Panc1 (cell line): ENCODE measurements at places on chromosomes 16 and 17. TPM values are rescaled to one million over a fixed set of nuclear protein-coding genes. Genes with fewer than 3 reads are reported as not detected.

- no peak for DNase-seq
Observed at GRCh38 chr16:67165121-67166078, 855 bp downstream of the HSF4 start.

KRTAP1-5 gene
- total RNA-seq = not detected

DNA sequence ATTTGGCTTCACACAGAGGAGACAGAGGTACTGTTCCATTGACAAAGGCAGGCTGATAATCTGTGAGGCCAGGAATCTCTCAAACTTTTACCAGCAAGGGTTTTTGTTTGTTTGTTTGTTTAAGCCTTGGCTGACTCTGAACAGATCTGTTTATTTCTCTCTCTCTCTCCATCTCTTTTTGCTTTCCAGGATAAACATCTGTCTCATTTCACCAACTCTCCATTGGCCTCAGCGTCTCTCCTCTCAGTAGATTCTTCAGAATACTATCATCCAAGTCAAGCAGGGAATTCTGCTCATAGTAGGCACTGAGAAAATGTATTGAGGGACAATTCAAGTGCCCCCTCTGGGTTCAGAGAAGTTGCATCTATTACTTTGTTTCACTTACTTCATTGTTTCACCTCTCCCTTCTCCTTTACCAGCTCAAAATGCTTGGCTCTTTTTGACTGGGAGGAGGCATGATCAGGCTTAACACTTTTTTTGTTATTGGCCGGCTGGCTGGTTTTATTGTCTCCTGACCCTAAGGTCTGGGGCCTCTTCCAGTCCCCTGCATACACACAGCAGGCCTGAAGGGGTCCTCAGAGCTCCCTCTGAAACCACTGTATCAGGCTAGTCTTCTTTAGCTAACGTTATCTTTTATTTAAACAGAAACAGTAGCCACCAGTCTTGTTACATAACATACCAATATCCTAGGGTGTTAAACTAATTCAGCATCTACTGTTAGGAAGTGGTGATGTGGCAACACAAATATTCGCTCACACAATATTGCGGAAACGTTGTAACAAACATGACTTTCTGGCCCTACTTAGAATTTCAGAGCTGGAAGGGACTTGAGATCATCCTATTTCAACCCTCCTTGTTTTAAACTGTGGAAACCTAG is 2.0 kb upstream of the YPEL2 start:
- DNase-seq = no peak

OR3A3 gene
- total RNA-seq = not detected

DNA sequence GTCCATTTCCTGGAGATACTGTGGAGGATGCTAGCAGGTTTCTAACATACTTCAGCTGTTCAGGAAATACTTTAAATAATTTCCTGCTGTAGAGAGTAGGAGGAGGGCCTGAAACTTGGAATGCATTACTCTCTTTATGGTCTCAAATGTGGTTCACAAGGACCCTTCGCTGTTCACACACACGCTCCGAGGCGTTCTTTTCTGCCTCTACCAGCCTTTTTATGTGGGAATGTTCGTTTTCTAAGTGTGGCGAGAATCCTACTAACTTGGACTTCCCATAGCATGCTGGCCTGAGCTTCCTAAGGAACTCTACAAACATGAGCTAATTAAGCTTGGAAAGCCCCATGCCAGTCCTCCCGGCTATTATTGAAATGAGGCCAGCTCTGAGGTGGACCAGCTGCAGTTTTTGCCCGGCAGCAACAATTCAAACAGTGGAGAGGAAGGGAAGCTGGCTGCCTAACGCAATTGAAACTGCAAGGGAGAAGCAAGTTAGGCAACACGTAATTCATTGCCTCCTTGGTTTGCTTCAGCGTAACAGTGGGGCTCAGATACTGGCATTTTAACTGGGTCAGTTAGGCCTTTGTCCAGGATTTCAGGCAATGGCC is 18.9 kb downstream of the KPNA2 start:
- no peak for DNase-seq

DNA sequence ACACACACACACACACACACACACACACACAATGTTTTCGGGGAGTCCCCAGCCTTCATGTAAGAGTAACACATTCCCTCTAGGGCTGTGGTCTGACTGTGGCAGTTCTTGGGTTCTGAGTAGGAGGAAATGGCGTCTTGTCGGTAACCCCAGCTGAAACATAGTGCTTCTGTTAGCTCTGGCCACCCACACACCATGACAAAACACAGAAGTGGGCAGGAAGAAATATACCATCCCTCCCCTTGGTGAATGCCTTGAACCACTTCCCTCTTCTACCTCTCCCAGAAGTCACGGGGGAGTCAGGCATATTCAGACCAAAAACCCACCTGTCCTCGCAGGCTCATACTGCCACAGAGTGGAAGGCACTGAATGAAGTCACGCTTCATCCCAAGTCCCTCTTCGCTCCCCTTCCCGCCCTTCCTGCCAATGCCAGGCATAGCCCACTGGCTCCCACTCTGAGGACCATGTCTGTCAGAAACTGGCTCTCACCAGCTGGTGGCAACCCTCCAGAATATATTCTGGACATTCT is 11.5 kb downstream of the SLC35B1 start:
- no peak for DNase-seq

GRCh38 chr16:89187770-89188392 is 12.5 kb downstream of the SLC22A31 start:
- DNase-seq = no peak

- no peak for DNase-seq
Observed at GRCh38 chr16:69942099-69942491, 9.0 kb upstream of the CLEC18A start.

TMEM256 gene
- 35.8 TPM for total RNA-seq

PLD6 gene
- total RNA-seq = 4.2 TPM

- no peak for DNase-seq
Observed at GRCh38 chr17:61248399-61248798, 151.2 kb upstream of the TBX2 start.

DNA sequence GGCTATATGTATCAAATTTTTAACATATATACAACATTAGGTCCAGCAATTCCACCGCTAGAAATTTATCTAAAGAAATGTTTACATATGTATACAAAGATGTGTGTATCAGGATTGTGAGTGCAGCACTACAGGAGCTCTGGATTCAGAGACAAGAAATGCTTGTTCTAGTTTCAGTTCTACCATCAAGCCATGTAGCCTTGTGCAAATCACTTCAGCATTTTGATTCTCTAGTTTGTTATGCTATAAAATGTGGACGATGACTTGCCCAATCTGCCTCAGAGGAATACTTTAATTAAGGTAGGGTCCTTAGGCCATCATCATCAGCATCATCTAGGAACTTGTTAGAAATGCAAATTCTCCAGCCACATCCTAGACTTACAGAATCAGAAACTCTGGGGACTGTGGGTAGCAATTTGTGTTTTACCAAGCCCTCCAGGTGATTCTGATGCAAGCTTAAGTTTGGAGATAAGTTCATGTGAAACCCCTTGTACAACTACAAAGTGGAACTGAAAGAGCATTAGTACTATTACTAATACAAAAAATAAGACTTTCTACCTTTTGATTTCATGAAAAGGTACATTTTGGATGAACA is 131.2 kb upstream of the CORO6 start:
- no peak for DNase-seq

DNA sequence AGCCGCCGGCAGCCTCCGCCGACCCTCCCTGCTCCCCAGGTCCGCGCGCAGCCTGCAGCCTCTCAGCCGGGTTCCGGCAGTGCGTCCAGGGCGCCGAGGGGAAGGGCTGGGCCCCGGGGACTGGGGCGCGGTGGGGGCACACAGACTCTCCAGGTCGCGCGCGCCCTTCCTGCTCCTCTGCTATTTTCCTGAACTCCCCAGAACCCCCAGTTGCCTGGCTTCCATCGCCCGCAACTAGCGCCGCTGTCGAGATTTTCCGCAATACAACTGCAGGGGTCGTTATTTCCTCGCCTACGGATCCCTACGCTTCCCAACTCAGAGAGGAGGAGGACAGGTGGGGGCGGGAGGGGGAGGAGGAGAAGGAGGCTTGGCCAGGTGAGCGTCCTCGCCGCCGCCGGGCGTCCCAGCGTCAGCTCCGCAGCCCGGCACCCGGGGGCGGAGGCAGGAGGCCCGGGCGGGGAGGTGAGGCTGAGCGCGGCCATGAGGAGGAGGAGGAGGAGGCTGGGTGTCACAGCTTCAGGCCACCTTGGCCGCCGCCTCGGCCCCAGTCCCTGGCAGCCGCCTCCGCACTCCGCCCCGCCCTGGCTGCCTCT is at the start of gene CA10:
Gene CA10 (minus strand): TSS at position 265 of the 593 bp plus-strand sequence.
- no peak for DNase-seq

CALB2 gene
- 0.59 TPM for total RNA-seq

HBM gene
- total RNA-seq = not detected

DNA sequence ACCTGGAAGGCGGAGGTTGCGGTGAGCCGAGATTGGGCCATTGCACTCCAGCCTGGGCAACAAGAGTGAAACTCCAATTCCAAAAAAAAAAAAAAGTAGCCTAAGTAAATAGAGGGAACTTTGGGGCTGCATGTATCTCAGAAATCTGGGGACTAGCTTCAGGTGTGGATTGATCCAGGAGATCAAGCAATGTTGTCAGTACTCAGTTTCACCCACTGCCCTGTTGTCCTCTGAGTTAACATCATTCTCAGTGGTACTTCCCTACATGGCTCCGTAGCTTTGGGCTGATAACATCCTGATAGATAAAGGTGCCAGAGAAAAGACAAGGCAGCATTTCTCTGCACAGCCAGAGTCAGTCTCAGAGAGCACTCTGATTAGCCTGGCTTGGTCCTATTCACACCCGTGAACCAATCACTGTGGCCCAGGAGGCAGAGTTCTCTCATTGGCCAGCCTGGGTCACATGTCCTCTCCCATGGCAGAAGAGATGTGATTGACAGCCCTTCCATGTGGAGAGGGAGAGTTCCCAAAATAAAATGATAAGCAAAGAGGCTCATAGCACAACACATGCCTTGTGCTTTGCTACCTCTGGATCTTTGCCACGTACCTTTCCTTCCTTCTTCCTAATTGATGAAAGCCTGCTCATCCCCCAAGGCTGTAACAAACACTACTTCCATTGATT is 99.6 kb downstream of the ABCC1 start:
- no peak for DNase-seq

- DNase-seq = no peak
Observed at GRCh38 chr17:50550661-50551432, 3.9 kb downstream of the SPATA20 start.

GRCh38 chr17:78374631-78375274 is 3.7 kb upstream of the PGS1 start:
- no peak for DNase-seq

DNA sequence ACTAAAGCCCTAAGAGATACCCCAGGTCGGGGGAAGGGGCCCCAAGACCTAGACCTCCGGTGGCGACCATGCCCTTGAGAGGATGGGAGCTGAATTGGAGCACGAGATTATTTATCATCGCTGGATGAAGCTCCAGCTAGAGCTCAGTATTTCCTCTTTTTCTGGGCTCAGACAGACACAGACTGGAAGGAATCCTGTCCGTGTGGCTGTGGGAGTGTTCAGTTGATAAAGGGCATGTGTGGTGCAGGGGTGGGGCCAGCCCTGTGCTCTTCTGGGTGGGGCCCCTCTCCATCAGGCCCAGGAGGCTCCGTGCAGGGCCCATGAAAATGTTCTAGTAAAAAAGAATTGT is 6.3 kb upstream of the CBX4 start:
- DNase-seq = no peak

DNA sequence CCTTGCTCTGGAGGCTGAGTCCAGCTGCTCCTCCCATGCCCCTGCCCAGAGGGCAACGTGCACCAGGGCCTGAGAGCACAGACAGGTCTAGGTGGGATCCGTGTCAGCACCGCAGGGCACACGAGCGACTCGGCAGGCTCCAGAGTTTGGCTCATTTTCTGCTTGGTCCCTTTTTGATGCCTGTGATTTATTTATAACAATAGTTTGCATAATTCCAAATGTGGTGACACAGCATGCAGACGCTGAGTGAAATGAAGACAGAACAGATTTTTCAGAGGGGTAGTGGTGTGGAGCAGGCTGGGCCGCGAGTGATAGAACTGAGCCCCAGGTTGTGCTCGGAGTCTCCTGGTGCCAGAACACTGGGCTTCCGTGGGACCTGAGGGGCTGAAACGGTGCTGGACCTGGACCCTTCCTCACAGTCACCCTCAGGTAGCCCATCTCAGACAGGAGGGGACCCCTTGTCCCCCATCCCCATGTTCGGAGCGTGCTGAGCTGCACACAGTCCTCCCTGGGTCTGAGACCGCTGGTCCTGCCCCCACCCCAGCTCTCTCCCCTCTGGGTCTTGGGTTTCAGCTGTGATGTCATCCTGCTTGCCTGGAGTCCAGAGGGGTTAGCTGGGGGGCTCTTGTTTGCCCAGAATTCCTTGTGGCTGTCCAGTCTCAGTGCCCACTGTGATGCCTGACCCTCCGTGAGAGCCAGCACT is 95.9 kb downstream of the METRNL start:
- no peak for DNase-seq

DNA sequence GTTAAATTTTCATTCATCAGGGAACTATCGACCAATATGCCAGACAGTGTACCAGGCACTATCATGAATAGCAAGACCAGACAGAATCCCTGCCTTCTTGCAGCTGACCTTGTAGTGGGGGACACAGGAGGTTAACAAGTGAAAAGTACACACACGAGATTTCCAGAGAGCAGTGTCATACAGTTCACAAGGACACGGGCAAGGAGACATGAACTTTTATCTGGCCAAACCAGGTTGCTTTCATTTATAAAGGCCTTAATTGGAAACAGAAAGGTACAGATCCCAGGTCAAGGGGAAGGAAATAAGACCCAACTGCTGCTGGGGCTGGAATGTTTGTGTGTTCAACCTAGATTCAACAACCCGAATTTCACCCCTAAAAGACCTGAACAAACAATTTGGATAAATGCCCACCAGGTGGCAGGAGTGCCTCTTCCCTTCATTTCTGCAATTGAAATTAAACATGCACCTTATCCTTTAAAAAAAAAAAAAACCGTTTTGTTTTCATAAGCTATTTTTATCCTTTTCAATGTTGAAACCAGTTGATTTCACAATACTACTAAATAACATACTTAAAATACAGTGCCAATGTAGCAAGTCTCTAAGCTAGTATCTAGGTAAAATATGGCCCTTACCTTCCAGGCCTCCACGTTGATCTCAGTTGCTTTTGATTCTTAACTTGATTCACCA is 65.9 kb downstream of the EMP2 start:
- DNase-seq = peak; percentile 38

DNA sequence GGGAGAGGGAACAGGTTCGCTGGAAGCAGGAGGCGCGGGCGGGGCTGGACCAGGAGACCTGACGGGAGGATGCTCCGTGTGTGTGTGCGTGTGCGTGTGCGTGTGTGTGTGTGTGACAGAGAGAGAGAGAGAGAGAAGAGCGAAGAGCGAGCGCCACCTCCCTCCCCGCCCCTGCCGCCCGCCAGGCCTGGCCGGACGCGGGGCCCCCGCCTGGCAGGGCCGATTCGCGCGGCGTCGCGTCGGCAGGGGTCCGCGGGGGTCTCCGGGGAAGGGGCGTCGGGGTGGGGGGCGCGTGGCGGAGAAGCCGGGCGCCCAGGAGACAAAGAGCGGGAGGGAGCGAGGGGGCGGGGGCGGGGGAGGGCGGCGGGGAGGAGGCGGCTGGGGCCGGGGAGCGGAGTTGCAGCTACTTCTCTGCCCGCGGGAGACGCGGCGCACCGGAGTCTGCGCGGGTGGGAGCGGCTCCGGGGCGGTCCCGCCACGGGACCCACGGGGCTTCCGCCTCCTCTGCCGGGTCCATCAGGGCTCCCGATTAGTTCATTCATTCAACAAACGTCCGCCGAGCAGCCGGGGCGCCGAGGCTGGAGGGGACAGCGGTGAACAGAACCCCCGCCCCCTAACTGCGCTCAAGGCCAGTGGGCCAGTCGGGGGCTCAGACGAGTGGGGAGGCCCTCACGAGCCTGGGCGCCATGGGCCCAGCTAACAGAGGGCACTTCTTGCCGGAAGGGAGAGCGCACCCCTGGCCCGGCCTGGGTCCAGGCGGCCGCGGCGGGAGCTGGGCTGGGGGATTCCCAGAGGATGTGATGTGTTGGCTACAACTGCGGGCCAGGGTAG is at the start of gene SAMD14:
Gene SAMD14 (minus strand): TSS at position 433 of the 831 bp plus-strand sequence. CDS start 5,201 bp downstream, outside the sequence.
- DNase-seq = no peak

TMEM220 gene
- total RNA-seq = 9.3 TPM

C17orf67 gene
- total RNA-seq = 3.4 TPM
